Activated effector memory CD4-positive, alpha-beta T cell treated with anti-CD3 and anti-CD28 coated beads, Interleukin-2, amount 50 U/mL, for 16 hours (primary cell): ENCODE measurements at places on chromosomes 7 and 10.

DNA sequence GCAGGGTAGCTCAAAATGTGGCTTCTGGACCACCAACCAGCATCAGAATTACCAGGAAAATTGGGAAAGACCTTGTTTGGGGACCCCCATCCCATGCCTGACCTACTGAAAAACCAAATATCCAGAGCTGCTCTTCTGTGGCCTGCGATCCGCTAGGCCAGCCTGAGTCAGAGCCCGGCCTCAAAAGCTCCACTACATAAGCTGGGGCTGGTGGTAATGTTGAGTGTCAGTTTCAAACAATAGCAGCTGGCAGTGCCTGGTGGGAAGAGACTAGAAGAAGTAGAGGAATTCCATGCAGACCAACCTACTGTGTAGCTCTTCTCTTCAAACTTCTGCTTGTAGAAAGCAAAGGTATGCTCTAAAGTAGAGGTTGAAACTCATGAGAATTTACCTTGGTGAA lies 52.0 kb downstream of the KLRG2 start:
- no peak for DNase-seq

DNA sequence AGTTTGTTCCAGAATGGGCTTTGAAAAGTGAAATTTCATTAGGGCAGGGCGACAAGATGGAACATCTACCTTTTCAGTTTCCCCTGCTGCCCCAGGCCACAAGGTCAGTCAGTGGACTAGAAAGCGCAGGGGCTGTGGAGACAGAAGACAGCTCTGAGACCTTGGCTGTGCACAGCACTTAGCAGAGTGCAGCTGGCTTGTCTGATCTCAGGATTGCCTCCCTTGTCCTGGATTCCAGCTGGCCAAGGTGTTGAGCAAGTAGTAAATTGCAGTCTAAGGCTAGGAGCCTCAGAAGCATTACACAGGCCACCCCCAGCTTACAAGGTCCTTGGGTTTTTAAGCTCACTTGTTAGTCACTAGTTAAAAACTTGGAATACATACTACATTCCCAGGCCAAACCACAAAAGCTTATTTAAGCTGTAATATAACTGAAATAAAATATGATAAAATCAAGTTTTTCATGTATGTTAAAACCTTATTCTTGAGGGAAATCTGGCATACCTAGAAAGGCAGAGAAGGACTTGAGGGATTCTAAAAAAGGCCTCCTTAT lies 67.3 kb upstream of the NPY start:
- no peak for DNase-seq

- DNase-seq = no peak
Observed at GRCh38 chr10:11167233-11167966, 149.7 kb downstream of the CELF2 start.

DNA sequence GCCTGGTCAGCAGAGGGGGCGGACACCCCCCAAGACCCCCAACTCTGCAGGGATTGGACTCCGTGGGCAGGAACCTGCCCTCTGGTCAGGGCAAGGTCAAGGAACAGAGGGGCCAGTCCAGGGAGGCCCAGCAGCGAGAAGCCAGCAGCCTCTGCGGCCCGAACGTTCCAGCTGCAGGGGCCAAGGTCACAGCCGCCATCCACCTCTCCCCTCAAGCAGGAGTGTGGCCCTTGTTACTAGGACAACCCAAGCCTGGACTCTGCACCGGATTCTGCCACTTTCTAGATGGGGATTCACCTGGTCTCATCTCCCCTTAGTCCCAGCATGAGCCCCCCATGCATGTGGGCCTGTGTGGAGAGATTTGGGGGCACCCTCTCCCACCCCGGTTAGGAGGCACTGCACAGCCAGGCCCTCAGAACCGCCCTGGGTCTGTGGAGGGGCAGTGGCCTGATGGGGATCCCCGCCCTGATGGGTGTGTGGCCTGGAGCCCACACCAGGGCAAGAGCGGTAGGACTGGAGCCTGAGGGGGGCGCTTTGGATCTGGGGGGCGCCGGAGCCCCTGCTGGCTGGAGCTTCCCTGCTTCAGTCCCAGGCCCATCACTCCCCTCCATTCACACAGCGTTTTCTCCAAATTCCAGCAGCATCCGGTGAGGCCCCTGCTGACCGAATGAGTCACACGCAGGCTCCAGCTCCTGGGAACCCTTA lies 18.1 kb downstream of the ADGRA1 start:
- DNase-seq = no peak

GRCh38 chr7:98840722-98841121 lies 29.1 kb downstream of the TMEM130 start:
- DNase-seq = no peak

- no peak for DNase-seq
Observed at GRCh38 chr7:18003286-18003994, 24.2 kb downstream of the PRPS1L1 start.

- DNase-seq = no peak
Observed at GRCh38 chr10:120208488-120208887, 248.5 kb upstream of the PLPP4 start.

DNA sequence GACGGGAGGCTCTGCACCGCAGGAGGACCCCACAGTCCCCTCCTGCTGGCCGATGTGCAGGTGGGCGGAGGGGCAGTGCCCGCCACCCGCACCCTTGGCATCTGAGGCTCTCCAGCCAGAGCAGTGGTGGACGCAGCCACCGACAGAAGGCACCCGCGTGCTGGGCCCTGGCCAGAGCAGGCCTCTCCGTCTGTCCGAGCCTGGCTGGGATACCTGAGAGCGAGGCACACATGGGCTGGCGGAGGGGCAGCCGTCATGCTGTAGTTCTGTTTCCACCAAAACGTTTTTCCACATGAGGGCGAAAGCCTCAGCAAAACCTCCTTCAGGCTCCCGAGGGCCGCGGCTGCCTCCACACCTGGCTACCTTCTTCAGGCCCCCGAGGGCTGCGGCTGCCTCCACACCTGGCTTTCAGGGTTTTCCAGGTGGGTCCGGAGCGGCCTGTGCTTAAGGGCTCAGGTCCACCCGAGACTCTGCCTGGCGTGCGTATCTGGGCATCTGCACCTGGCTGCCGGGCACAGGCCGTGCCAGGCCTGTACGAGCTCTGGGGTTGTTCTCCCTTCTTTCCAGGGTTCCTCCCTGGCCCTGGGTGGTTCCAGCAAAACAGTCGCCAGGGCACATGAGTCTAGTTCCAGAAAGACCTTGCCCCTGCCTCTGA lies 115.5 kb downstream of the INPP5A start:
- DNase-seq = no peak

DNA sequence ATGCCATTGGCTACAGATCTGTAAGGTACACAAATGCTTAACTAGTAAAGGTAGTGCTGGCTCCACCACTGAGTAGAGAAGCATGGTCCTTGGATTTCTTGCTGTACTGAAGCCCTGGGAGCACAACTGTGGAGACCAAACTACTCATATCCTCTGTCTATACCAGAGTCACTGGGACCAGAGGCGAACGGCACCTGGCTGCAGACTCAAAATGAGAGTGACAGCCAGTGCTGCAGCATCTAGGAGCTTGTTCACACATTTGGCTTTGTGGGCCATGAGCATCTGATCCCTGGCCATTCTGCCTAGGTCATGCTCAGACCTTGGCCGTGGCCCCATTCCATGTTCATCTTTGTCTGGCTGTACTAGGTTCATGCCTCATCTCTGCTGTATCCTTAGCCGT lies 31.9 kb downstream of the LRRC18 start:
- DNase-seq = no peak

- no peak for DNase-seq
Observed at GRCh38 chr10:77415313-77415960, 222.2 kb downstream of the KCNMA1 start.

GRCh38 chr10:70481105-70481504 lies 2.5 kb downstream of the PALD1 start:
- no peak for DNase-seq

GRCh38 chr7:71482284-71482683 lies 350.3 kb downstream of the GALNT17 start:
- no peak for DNase-seq

GRCh38 chr10:31622978-31623377 lies 304.0 kb downstream of the ZEB1 start:
- no peak for DNase-seq

DNA sequence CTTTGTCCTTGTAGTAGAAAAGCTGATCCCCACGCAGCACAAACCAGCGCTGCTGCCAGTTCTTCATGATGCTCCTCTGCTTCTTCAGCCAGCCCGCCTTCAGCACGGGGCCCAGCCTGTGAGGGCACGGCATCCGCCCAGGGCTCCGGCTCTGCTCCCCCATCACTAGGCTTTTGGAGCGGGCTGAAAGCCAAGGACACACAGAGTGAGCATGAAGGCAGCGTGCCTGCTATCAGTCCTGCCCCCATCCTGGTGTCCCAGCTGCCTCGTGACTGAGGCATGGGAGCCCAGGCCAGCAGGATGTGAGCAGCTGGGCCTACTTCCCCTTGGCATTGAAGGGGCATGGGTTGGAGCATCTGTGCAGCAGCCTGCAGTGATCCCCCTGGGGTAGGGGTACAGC lies 21.9 kb downstream of the ARHGAP22 start:
- DNase-seq = peak; percentile 51

- DNase-seq = no peak
Observed at GRCh38 chr10:72597897-72598296, 28.0 kb downstream of the MICU1 start.

- DNase-seq = peak; percentile 37
Observed at GRCh38 chr7:140304191-140304799, 94.0 kb downstream of the SLC37A3 start.

DNA sequence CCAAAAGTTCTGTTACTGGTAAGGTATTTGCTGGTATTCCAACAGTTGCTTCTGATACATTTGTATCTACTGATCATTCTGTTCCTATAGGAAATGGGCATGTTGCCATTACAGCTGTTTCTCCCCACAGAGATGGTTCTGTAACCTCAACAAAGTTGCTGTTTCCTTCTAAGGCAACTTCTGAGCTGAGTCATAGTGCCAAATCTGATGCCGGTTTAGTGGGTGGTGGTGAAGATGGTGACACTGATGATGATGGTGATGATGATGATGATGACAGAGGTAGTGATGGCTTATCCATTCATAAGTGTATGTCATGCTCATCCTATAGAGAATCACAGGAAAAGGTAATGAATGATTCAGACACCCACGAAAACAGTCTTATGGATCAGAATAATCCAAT lies 131.0 kb downstream of the AASS start:
- no peak for DNase-seq

DNA sequence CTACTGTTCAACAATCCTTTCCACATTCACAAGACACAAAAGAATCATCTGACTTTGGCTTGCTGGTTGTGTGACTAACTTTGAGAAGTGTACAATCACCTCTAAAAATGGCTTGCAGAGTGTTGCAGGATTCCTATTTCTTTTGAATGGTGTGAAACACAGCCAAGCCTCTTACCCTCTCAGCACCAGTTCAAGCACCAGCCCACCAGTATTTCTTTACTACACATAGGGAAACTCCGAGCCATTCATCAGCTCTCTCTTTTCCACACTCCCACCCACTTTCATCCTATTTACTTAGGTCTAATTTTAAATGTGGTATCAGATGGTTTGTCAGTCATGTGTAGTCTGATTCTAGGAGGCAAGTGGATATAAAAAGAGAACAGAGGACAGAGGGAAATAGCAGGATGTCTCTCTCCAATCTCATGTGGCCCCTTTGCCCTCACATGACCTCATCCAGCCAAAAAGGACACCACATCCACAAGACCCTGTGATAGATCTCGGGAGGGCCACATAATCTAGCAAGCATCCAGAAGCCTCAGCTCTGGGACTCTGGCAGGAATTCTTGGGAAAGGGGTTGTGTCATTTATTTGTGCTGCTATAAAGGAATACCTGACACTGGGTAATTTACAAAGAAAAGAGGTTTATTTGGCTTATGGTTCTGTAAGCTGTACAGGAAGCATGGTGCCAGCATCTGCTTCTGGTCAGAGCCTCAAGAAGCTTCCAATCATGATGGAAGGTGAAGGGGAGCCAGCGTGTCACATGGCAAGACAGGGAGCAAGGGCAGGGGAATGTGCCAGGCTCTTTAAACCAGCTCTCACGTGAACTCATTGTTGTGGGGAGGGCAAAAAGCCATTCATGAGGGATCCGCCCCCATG lies 66.8 kb upstream of the NEBL start:
- no peak for DNase-seq

GRCh38 chr7:43039346-43039745 lies 73.1 kb upstream of the HECW1 start:
- DNase-seq = no peak

- no peak for DNase-seq
Observed at GRCh38 chr7:133512560-133512959, 259.7 kb downstream of the EXOC4 start.

DNA sequence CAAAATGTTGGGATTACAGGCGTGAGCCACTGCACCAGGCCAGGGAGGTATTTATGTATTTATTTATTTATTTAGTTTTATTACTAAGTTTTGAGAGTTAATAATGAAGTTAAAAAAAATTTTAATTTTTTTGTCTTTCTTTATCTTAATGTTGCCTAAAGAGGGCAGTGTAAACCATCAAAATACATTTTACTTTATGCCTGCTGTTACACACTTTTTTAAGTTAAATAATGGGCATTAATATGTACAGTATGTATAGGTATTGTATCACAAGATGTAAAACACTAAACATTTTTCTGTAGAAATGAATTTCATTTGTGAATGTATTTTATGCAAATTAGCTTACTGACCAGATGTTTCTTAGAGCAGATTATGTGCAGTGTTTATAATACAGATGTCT lies 129.4 kb downstream of the AASS start:
- no peak for DNase-seq

GRCh38 chr7:106124186-106124585 lies 12.1 kb upstream of the SYPL1 start:
- no peak for DNase-seq
